ENCODE measurements at places on chromosomes 7 and 10.

DNA sequence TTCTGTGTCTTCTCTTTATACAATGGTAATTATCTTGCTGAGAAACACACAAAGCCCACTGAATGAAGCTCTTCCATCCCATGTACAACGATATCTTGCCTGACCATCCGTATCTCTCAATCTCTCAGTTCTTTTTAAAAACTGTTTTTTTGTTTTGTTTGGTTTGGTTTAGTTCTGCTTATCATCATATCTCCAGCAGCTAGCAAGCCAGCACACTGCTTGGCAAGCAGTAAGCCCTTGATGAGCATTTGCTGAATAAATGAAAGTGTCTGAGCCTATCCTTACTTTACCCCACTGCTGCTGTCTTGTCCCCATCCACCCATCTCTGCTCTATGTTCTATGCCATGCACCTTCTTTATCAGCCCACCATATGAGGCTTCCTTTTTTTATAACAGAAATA, 34.2 kb downstream of the ITGB1 start:
- no peak for DNase-seq

DNA sequence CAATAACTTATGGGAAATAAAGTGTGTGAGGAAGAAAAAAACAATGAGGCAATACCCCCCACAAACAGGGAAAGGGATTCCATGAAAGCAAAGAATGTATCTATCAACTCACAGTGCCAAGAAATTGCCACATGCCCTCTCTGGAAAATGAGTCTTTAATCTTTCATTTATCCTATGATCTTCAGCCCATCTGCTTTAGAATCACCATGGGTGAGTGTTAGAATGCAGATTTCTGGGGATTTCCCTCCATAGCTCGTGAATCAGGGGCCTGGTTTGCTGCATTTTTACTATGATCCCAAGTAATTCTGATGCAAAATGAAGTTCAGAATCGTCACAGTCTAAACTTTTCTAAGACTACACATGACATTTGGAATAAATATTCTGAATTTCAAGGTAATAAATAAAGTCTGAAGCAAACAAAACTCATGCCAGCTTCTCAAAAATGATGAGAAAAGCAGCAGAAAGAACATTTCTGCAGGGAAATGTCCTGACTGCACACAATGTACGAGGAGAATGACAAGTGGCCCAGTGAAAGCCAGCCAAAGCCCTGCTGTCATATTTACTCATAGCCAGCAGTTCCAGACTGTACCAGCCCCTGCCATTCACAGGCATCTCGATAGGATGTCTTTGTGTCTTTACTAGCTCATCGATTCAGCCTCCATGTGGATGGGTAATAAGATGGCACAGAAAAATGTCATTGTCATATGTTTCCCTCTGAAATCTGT, 167.1 kb downstream of the ELMO1 start:
- no peak for DNase-seq

GRCh38 chr7:116417593-116418345, 81.8 kb upstream of the CAV2 start:
- DNase-seq, result no peak

- DNase-seq, result no peak
Observed at GRCh38 chr7:101547022-101547915, 81.8 kb downstream of the MYL10 start.

DNA sequence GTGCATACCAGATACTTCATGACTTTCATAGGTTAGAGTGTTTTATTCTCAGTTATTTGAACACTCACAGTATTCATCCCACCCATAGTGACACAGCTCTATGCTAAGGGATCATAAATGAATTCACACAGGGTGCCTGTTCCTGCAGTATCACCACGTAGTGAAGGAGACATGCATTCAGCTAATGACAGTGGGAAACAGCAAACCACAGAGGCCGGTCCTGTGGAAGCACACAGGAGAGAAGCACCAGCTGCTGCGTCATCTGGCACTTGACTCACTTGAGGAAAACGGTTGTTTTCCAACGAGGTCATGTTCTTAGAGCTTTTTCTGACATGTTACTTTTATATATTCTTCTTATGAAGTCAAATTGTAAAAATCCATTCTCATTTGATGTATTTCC, 73.0 kb downstream of the UBE3C start:
- no peak for DNase-seq

DNA sequence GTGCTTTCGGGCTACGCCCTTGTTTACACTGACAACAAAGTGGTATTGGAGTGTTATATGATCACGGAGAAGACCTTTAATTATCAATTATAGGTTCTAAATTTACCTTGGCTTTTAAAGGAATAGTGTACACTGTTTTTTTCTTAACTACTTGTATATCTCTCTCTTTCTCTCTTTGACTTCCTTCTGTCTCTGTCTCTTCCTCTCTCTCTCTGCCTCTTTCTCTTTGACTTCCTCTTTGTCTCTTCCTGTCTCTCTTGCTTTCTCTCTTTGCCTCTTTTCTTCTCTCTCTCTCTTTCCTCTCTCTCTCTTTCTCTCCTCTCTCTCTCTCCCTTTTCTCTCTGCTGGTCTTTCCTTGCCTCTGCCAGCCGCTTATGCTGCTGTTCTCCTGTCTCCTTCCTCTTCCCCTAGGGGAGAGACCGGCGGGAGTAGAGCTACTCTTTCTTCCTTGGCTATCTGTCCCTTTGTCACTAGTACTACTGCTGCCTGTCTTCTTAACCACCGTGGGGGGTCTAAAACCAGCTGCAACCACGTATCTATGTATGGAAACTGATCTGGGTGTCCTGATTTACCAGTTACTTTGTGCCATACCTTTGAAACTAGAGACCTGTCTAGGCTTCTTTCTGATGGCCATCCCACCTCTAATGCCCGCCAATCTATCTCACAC, 36.9 kb upstream of the GSDME start:
- no peak for DNase-seq
